ENCODE measurements at places on chromosomes 12 and 14.

- no peak for DNase-seq
Measured at GRCh38 chr14:31942166-31942841, 134.8 kb upstream of the ARHGAP5 start.

DNA sequence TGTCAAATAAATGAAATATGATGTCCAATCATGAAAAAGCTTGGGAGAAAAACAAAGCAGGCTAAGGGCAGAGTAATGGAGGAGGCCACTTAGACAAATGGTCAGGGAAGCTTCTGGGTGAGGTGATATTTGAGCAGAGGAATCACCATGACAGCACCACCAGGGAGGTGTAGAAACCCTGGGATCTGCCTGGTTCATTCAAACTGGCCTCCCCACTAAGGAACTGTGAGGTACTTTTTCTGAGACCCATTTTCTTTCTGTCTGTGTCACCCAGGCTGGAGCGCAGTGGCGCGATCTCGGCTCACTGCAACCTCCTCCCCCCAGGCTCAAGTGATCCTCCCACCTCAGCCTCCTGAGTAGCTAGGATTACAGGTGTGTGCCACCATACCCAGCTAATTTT is 7.8 kb upstream of the SSH1 start:
- DNase-seq: no peak

- DNase-seq: no peak
Measured at GRCh38 chr12:23684121-23684520, 265.3 kb downstream of the SOX5 start.

DNA sequence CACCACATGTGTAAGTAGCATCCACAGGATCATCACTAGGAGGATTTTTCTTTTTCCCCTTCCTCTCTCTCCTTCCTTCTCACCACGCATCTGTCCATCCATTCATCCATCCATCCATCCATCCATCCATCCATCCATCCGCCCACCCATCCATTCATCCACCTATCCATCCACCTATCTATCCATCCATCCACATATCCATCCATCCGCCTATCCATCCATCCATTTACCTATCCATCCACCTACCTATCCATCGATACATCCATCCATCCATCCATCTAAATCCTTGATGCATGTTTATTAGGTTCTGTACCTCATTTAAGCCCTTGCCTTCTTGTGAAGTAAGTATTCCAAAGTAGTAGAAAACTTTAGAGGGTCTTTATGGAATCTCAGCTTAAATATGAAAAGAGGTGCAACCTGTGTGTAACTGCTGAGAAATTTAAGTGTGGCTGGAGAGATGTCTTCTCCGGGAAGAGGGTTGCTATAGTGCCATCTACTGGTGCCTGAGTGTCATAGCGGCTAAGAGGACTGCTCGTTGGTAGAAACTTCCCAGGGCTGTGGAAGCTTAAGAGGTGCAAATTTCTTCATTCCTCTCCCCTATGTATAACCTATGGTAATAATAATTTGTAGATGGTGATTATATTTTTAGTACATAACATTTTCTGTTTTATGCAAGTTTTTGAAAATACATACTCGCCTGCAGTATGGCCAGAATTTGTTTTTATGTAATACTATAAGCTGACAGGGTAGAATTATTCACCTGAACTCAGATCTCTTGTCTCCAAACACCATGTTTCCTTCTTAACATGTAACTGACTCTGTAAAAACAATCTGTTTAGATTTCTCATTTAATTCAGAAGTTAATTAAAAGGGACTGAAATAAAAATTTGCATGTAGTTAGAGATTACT is 46.0 kb downstream of the MYO1H start:
- DNase-seq: no peak

- no peak for DNase-seq
Measured at GRCh38 chr12:29160230-29160629, 11.2 kb downstream of the FAR2 start.

GRCh38 chr14:42921901-42922300 is 1315.2 kb downstream of the LRFN5 start:
- no peak for DNase-seq

GRCh38 chr12:42094277-42094676 is 50.4 kb downstream of the GXYLT1 start:
- no peak for DNase-seq

DNA sequence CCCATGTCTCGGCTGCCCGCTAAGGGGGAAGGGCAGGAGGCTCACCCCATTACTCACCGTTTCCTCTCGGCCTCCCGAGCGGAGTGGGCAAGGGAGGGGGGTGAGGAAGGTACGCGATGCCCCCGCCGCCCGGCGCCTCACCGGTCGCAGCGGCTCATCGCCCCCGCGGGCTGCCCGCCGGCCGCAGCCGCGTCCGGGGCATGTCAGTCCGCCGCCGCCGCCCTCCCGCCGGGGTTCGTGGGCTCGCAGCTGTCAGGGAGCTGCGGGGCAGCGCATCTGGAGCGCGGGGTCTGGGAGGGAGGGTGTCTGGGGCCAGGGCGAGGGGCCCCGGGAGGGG is 461 bp downstream of the SLC8A3 start:
- no peak for DNase-seq

DNA sequence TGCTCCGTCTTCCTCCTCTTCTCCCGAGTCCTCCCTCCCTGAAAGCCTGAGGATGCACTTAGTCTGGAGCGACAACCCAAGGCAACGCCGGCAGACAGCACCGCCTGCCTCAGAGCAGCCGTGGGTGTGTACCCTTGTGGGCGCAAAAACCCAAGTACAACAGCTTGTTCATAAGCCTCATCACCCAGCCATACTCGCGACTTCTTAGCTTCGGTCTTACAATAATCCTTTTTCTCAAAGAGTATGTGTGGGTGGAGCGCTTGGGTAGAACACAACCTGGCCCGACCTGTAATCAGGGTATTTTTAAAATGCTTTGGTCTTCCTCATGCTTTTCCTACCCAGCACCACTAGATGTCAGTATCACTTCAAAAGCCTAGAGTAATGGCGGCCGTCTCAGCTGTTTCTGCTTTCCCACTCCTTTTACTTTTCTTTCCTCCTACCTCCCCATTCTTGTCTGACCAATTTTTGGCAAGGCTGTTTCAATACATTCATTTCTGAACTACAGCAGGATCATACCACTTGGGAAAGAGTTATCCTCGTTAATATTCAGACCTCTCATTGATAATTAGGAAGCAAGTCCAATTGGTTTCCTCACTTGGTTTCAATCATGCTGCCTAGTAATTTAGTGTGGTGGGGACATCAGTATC is 198.9 kb downstream of the EPS8 start:
- DNase-seq: no peak

DNA sequence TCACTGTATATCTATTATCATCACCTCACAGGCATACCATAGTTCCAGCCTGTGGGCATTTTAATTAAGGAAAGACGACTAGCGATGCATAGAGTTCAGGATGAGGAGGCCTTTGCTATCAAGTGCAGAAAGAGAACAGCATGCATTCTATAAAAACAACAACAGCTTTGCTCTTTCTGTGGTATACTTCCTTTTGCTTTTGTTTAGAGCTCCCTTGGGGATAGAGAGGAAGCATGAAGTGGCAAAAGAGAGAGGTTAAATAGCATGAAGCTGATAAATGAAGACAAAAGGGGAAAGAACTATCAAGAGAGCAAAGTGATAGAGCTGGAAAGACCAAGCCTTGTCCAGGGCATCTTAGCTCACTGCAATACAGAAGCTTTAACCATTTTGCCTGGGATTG is 23.5 kb downstream of the IFNG-AS1 start:
- DNase-seq: no peak

GRCh38 chr12:85007836-85008235 is 28.2 kb downstream of the TSPAN19 start:
- DNase-seq: no peak

GRCh38 chr12:55713721-55714120 is 2.1 kb upstream of the BLOC1S1 start:
- DNase-seq: no peak

DNA sequence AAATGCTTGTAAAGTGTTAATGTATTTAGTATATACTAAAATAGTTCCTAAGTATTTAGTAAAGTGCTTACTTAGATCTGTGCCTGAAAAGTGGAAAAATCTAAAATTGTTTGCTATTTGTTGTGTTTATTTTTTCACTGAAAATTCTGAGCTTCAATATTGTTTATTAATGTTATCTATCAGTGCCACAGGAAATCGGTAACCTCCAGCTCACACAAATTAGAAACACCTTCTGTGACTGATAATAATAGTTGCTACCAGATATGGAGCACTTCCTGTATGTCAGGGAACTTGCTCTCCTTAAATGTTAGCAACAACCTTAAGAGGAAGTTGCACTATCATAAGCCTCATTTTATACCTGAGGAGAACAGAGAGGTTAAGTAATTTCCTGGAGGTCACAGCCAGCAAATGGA is 723 bp upstream of the LRP10 start:
- DNase-seq: no peak

GRCh38 chr12:39301422-39301821 is 141.5 kb downstream of the KIF21A start:
- DNase-seq: no peak

- DNase-seq: no peak
Measured at GRCh38 chr12:85509857-85510256, 229.8 kb downstream of the ALX1 start.

- no peak for DNase-seq
Measured at GRCh38 chr12:124107351-124107750, 134.3 kb downstream of the ZNF664 start.
